Activated CD4-positive, alpha-beta T cell treated with anti-CD3 and anti-CD28 coated beads, Interleukin-2, amount 10 ng/mL, durations not matched to agents 7 days and 5 days (primary cell): ENCODE measurements at places on chromosomes 3 and 15. TPM values are rescaled to one million over a fixed set of nuclear protein-coding genes. Genes with fewer than 3 reads are reported as not detected.

DNA sequence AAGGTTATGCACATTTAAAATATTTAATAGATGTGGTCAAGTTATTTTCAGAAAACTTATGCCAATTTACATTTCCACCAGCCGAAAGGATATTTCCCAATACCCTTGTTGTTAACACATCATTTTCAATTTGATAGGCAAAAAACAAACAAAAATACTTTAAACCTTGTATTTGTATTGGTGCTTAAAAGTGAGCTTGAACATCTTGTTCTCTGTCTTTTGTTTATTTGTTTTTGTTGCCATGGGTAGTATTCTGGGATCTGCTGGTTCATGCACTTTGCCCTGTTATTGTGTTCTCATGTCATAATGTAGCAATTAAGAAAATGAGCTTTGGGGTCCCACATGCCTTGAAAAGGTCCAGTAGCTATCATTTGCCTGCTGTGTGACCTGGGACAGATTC lies 191.4 kb downstream of the LRTM1 start:
- no peaks in the 10 kb centered on the region for H3K27me3 ChIP-seq
- DNase-seq: no peak
- no peaks in the 10 kb centered on the region for H3K4me1 ChIP-seq

Gene ISL2
- total RNA-seq: 0.82 TPM

DNA sequence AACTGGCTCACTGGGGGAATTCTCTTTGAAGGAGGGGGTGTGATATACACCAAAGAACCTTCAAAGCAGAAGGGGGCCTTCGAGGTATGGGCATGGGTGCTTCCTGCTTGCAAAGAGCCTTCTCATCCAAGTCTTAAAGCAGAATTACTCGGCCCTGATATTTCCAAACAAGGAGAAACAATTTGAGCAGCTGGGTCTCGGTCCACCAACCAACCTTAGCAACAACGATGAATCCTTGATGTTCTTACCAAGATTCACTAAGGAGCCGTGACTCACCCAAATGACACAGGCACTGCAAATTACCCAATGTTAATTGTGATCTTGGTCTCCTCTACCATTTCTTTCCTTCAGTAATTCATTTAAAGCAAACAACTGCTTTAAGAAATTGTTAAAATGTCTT lies 7.7 kb downstream of the HOMER2 start:
- no peaks in the 10 kb centered on the region for H3K4me1 ChIP-seq
- no peak overlapping the region for H3K27ac ChIP-seq
- H3K27me3 ChIP-seq: peaks cover 22% of the 10 kb centered on the region
- H3K36me3 ChIP-seq: no peaks in the 10 kb centered on the region
- DNase-seq: no peak
- no peak overlapping the region for H3K4me3 ChIP-seq

GRCh38 chr15:69400850-69401249 lies 13.3 kb upstream of the KIF23 start:
- DNase-seq: no peak
- no peak overlapping the region for H3K27ac ChIP-seq
- peaks cover 5% of the 10 kb centered on the region for H3K4me1 ChIP-seq
- H3K4me3 ChIP-seq: no peak overlapping the region

Gene DLL4
- not detected for total RNA-seq

Gene PTX3
- total RNA-seq: 0.40 TPM

DNA sequence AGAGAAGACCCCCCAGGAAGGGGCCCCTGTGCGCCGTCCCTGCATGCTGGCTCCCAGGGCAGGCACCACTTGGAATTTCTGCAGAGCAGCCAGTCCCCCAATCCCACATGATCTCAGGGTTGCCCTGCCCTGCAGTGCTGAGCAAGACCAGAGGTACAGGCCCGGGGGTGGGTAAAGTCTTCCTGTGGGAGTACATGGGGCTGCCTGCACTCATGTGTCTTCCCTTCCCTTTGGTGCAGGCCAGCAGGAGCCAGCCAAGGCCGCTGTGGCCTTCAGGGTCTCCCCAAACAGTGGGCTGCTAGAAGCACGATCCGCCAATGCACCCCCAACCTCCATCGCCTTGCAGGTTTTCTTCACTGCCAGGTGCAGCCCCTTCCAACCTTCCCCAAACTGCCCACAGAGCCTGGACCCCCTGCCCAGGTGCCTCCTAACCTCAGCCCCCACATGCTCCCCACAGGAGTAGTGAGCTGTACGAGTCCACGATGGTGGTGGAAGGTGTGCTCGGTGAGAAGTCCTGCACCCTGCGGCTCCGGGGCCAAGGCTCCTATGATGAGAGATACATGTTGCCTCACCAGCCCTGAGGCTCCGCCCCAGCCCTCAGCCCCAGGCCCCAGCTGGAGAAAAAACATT lies 15.0 kb downstream of the ACAA1 start:
- H3K4me3 ChIP-seq: no peak overlapping the region
- peaks cover 8% of the 10 kb centered on the region for H3K4me1 ChIP-seq
- H3K27ac ChIP-seq: no peak overlapping the region
- no peaks in the 10 kb centered on the region for H3K27me3 ChIP-seq

DNA sequence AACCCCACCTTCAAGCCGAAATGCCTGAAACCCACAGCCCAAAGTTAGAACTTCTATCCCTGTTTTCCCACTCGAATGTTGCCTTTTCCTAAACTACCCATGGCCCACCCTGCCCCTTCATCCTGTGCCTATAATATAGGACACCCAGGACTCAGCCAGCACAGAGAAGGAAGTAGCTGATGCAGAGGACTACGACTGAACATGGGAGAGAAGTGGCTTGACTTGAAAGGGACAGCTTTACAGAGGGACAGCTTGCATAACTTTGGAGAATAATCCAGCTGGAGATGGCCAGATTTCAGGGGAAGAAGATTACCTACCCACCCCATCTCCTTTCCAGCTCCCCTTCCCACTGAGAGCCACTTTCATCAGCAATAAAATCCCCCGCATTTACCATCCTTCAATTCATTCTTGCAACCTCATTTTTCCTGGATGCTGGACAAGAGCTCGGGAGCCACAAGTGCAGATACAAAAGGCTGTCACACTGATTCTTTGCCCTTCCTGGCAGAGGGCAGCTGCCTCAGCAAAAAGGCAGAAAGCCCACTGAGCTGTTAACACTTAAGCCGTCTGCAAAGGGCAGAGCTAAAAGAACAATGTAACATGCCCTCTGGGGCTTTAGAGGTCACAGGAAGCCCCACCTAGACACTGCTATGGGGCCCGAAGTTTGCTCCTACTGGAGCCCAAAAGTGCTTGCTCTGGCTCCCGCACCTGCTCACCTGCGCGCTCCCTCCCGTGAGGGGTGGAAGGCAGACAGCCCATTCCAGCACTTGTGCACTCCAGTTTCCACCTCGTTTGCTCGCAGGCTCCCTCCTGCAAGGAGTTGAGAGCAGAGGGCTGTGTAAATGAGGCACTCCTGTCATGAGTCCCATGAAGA lies 224.0 kb downstream of the TBC1D5 start:
- H3K4me1 ChIP-seq: no peaks in the 10 kb centered on the region
- H3K27me3 ChIP-seq: no peaks in the 10 kb centered on the region
- H3K27ac ChIP-seq: no peak overlapping the region

Gene EFL1
- total RNA-seq: 28.4 TPM
